Neural crest cell (in vitro differentiated cells): ENCODE measurements at places on chromosomes 7 and 10. TPM values are rescaled to one million over a fixed set of nuclear protein-coding genes. Genes with fewer than 3 reads are reported as not detected.

CFAP46 gene
- total RNA-seq, result 3.7 and 4.4 TPM in 2 replicates

STEAP4 gene
- total RNA-seq, result not detected in 2 replicates

WEE2 gene
- total RNA-seq, result not detected in 2 replicates

TMEM229A gene
- total RNA-seq, result 10.3 and 10.9 TPM in 2 replicates

C7orf33 gene
- not detected in 2 replicates for total RNA-seq

ZNRF2 gene
- 5.3 and 5.4 TPM in 2 replicates for total RNA-seq

COL28A1 gene
- 0.28 and 0.30 TPM in 2 replicates for total RNA-seq
